Panc1 (cell line): ENCODE measurements at places on chromosomes 12 and 14. TPM values are rescaled to one million over a fixed set of nuclear protein-coding genes. Genes with fewer than 3 reads are reported as not detected.
A peak's percentile ranks its signal among the peaks of the same experiment; 100 is the strongest.

DNA sequence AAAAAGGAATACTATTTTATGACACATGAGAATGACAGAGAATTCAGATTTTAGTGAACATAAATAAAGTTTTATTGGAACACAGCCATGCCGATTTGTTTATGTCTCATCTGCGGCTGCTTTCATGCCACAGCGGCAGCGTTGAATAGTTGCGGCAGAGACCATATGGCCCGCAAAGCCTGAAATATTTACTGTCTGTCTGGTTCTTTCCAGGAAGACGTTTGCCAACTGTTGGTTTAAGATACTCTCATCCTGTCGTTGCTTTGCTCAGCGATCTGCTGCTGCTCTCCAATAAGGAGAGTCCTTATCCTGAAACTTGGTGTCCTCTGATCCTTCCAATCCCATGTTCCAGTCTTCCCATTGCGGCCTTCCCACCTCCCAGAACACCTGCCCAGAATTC, 89.9 kb downstream of the SLC24A4 start:
- no peaks in the 10 kb centered on the region for H3K36me3 ChIP-seq
- DNase-seq = no peak
- no peak overlapping the region for H3K4me3 ChIP-seq

DNA sequence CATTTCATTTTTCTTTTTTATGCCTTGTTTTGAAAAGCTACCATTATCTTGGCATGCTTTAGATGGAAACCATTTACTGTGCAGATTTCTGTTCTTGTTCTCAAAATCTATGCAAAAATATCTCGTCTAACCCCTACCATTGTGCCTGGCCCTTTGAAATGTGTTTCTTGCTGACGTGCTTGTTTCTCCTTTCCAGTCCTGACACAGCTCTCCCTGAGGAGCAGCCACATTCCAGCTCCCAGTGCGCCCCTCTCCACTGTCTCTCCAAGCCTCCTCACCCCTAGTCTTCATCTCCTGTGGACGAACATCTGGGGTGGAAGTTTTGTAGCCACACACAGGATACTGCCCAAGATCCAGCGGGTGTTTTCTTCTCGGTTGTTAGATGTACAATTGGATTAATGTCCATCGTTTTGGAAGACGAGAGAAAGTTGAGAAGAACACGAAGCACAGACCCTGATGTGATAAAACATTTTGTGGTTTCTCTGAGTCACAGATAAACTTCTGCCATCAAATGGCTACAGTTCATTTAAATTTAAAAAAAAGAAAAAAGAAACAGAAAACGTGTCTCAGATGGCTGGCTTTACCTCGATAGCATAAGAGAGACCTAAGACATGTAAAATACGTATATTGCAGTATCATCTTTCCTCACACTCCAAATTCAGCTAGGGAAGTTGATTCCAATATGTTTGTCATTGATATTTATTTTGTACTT, 21.9 kb upstream of the FGD4 start:
- H3K4me3 ChIP-seq = no peak overlapping the region
- H3K27ac ChIP-seq = no peak overlapping the region
- DNase-seq = no peak
- H3K4me1 ChIP-seq = no peaks in the 10 kb centered on the region
- peaks cover 12% of the 10 kb centered on the region; the same call in 1 of the 2 replicates for H3K27me3 ChIP-seq

DNA sequence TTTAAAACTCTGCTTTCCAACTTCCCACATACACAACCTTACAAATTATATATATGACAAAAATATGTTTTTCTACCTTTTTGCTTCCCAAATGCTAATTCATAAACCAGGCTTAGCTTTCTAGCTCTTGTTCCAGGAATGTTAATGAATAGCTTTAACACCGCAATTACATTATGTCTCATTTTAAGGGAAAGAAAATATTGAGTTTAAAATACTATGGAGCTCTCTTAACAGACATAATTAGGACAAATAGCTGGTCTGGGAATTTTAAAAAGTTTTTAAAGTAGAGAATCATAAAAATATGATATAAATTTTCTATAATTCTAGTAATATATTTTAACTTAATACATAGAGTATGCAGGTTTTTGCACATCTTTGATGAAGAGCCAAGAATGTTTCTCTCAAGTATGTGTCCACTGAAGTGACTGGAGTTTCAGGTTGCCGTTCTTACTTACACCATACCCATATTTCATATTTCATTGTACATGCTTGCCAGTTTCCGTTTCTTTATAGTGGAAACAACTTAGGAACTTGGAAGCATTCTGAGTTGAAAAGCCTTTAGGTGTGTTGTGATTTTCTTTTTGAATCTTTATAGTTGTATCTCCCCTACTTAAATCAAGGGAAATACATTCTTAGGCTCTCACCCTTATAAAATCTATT, 90.6 kb upstream of the SLCO1C1 start:
- H3K27me3 ChIP-seq = no peaks in the 10 kb centered on the region
- no peaks in the 10 kb centered on the region for H3K4me1 ChIP-seq
- no peak overlapping the region for H3K27ac ChIP-seq
- H3K4me3 ChIP-seq = no peak overlapping the region
- DNase-seq = no peak

DNA sequence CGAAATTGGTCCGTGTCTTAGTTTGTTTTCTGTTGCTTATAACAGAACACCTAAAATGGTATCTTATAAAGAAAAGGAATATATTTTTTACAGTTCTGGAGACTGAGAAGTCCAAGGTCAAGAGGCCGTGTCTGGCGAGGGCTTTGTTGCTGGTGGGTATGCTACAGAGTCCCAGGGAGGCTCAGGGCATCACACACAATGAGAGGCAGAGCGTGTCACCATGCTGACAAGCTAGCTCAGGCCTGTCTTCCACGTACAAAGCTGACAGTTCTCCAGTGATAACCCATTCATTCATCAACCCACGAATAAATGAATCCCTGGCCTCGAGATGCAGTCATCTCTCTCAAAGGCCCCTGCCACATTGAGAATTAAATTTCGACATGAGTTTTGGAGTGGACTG, 56.7 kb upstream of the AEBP2 start:
- H3K27me3 ChIP-seq = no peaks in the 10 kb centered on the region
- 0 out of 2 replicates have a peak overlapping the region, but pooled peaks have one; percentile 39 for H3K27ac ChIP-seq
- DNase-seq = no peak
- H3K4me1 ChIP-seq = no peaks in the 10 kb centered on the region; the same call in 1 of the 2 replicates

DNA sequence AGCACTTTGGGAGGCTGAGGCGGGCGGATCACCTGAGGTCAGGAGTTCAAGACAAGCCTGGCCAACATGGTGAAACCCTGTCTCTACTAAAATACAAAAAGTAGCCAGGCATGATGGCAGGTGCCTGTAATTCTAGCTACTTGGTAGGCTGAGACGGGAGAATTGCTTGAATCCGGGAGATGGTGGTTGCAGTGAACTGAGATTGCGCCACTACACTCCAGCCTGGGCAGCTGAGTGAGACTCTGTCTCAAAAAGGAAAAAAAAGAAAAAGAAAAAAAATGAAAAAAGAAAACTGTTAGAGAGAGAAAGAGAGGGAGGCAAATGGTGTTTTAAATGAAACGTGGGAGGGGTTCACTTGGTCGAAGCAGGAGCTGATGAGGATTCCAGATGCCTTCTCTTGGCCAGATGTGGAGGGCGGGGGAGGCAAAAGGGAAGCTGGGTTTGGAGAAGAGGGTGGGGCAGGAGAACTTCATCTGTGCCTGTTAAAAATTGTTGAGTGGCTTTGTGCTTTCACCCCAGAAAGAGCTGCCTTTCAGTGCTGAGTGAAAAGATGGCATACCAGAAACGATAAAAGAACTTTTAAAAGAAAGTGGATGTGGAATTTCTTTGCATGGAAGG, 1.1 kb downstream of the EMP1 start:
- H3K4me3 ChIP-seq = peak overlapping the region; percentile 45; the same call in 1 of the 2 replicates
- peak overlapping the region; percentile 79; the same call in 1 of the 2 replicates for H3K27ac ChIP-seq
- peaks cover 9% of the 10 kb centered on the region for H3K4me1 ChIP-seq
- no peaks in the 10 kb centered on the region for H3K27me3 ChIP-seq
- no peak for DNase-seq
- no peaks in the 10 kb centered on the region for H3K36me3 ChIP-seq

DNA sequence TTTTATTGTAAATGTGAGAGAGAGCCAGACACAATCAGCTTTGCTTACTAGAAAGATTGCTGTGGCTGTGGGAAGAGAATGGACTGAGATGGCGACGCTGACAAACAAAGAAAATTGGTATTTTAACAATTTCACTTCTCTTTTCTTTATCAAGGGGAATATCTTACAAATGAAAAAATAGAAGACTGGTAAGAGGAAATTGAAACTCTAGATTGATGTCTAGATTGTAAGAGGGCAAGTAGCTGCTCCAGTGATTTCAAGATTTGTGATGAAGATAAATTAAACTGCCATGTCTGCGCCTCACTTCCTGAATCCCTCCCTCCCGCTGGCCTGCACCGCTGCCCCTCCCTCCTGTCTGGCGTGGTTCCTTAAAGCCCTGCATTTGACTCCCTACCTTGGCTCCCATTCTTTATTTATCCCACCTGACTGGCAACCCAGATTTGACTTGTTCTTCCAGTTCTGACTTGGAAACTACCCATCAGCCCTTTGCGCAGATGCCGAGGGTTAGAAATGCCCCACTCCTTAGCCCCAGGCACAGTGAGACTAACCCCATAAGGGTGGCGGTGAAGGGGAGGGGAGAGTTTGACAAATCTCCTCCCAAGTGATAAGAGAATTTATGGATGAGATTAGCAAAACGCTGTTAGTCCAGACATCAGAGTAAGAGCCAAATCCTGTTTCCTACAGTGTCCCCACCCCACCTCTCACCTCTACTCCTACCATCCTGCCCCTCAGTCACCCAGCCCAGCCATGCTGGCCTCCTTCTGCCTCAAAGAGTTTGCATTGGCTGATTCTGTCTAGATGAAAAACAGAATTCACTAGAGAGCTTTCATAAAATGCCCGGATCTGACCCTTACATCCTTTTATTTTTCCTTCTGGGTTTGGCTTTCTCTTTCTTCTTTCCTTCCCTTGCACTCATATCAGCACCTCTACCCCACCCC, 125.3 kb upstream of the ATF7IP start:
- H3K27me3 ChIP-seq = no peaks in the 10 kb centered on the region
- peak overlapping the region; percentile 86 for H3K27ac ChIP-seq
- H3K36me3 ChIP-seq = no peaks in the 10 kb centered on the region
- H3K4me3 ChIP-seq = peak overlapping the region; percentile 35
- no peak for DNase-seq

GRCh38 chr12:29245246-29245645, 96.2 kb downstream of the FAR2 start:
- no peak for DNase-seq
- peaks cover 5% of the 10 kb centered on the region; the same call in 1 of the 2 replicates for H3K4me1 ChIP-seq
- H3K4me3 ChIP-seq = no peak overlapping the region
- H3K27me3 ChIP-seq = no peaks in the 10 kb centered on the region

DNA sequence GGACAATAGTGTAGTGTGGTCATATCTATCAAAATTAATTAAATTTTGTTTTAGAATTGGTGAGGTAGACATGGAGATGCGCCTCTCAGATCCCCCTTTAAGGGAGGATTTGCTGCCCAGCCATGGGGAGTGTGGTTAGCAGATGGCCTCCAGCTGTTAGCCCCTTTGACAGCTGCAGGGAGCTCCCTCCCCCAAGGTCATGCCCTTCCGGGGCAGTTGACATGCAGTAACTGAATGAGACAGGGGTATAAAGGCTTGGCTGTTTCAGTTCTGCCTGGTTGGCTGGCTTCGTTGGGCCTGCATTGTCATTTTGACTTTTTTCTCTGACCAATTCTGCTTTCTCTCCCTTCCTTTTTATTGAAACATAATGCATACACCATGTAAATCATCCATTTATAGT, 291.5 kb upstream of the SRRM4 start:
- H3K27me3 ChIP-seq = no peaks in the 10 kb centered on the region
- H3K4me3 ChIP-seq = no peak overlapping the region
- H3K36me3 ChIP-seq = no peaks in the 10 kb centered on the region
- no peak for DNase-seq

GRCh38 chr12:1252758-1253157, 261.7 kb downstream of the ERC1 start:
- no peaks in the 10 kb centered on the region for H3K27me3 ChIP-seq
- H3K27ac ChIP-seq = no peak overlapping the region
- no peaks in the 10 kb centered on the region; the same call in 1 of the 2 replicates for H3K36me3 ChIP-seq
- H3K4me3 ChIP-seq = no peak overlapping the region
- peaks cover 7% of the 10 kb centered on the region; the same call in 1 of the 2 replicates for H3K4me1 ChIP-seq

DNA sequence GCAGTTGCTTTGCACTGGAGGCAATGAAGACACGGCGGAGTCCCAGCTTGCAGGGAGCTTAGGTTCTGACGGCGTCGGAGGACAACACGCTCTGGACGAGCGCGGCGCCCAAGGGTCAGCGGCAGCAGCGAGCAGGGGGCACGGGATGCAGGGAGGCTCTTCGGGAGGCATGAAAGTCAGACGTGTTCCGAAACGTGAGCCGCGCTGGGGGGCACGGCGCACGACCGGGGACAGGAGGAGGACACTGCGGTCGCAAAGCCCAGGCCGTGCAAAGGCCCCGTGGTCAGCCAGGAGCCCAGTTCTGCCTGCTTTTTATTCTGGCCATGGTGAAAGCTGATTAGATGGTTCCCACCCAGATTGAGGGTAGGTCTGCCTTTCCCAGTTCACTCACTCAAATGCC, 294.6 kb downstream of the SNAPC1 start:
- no peaks in the 10 kb centered on the region for H3K4me1 ChIP-seq
- H3K27me3 ChIP-seq = no peaks in the 10 kb centered on the region
- H3K4me3 ChIP-seq = no peak overlapping the region
- H3K36me3 ChIP-seq = no peaks in the 10 kb centered on the region
- no peak for DNase-seq

The FOXN3 gene
- 8.8 TPM for total RNA-seq

The CMKLR1 gene
- total RNA-seq = 0.03 TPM

The ASPG gene
- total RNA-seq = not detected

The NRIP2 gene
- not detected for total RNA-seq

The CACNA1C gene
- 0.03 TPM for total RNA-seq

The TRAF3 gene
- 37.6 TPM for total RNA-seq
